ENCODE measurements at places on chromosomes 1 and 21.

DNA sequence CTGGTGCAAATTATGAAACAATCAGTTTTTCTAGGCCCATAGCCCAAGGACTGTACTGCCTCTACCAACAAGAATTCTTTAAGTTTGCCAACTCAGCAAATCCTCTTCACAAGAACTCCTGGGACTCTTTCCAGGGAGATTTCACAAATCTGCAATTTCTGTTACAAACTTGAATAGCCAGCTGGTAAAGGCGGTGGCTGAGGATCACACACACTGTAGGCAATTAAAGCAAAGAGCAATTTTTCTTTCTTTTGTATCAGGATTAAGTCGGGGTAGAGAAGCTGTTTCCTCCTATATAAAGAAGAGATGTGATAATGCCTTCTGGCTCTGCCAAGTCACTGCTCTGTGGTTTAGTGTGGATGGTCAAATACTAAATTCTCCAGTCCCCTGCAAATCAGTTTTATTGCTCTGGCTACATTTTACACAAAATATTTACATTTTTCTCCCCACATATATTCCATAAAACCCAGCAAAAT is 1.7 kb downstream of the ALDH9A1 start:
- no peaks in the 10 kb centered on the region for H3K4me1 ChIP-seq
- H3K27ac ChIP-seq: no peak overlapping the region
- H3K4me3 ChIP-seq: no peak overlapping the region
- no peaks in the 10 kb centered on the region for H3K36me3 ChIP-seq

DNA sequence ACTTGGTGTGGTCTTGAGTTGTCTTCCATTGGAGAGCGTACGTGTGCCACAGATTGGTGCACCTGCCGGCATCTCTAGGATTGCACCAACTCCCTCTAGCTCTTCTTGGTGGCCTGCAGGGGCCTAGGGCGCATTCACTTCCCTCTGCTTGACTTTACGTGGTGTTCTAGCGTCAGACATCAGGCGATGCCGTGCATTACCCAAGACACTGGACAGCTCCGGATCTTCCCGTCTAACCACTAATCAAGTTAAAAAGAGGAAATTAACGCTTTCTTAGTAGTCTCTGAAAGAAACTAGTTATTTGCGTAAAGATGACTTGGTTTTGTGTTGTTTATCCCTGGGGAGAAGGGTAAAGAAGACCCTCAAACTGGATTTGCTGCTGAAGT is 510 bp upstream of the IL10RB start:
- no peaks in the 10 kb centered on the region for H3K27me3 ChIP-seq
- 0 out of 2 replicates have a peak, but pooled peaks cover 1% of the 10 kb centered on the region for H3K4me1 ChIP-seq
- no peak for DNase-seq
- no peak overlapping the region for H3K27ac ChIP-seq
- no peaks in the 10 kb centered on the region for H3K36me3 ChIP-seq

DNA sequence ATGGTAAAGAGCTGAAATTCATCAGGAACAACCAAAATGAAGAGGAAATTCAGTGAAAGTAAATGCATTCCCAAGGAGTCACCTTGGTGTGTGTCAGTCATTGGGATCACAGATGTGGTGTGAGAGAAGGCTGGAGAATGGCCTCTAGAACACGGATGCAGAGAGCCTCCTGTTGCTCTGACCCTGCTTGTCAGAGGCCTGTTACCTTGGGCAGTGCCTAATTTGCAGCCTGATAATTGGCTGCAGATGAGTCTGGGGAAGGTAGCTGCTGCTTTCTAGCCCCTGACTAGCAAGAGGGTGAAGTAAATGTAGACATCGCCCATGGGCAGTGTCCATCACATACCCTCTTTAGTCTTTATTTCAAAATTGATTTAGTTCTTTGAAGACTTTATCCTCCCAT is 3.3 kb downstream of the GCSAML start:
- no peaks in the 10 kb centered on the region for H3K27me3 ChIP-seq
- peaks cover 1% of the 10 kb centered on the region for H3K4me1 ChIP-seq
- no peaks in the 10 kb centered on the region for H3K36me3 ChIP-seq
- no peak overlapping the region for H3K4me3 ChIP-seq
- no peak for DNase-seq

DNA sequence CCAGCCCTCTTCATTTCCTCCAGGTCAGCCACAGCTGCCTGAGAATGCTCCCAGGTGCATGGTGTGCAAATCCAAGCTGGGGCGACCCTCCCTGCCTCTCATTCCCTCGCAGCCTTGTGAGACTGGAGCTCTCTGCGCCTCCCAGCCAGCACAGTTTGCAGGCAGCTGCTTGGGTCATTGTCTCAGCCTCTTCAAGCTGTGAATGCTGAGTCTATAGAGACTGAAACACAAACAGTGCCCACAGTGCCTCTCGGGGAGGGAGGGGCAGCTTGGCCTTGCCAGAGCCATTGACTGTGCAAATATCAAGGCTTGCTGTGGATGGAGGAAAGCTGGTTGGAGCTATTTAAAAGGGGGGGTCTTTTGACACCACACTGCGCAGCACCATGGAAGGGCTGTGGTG is 10.6 kb downstream of the PLXNA2 start:
- H3K4me1 ChIP-seq: no peaks in the 10 kb centered on the region
- no peak overlapping the region for H3K4me3 ChIP-seq
- H3K27me3 ChIP-seq: no peaks in the 10 kb centered on the region
- no peaks in the 10 kb centered on the region for H3K36me3 ChIP-seq

DNA sequence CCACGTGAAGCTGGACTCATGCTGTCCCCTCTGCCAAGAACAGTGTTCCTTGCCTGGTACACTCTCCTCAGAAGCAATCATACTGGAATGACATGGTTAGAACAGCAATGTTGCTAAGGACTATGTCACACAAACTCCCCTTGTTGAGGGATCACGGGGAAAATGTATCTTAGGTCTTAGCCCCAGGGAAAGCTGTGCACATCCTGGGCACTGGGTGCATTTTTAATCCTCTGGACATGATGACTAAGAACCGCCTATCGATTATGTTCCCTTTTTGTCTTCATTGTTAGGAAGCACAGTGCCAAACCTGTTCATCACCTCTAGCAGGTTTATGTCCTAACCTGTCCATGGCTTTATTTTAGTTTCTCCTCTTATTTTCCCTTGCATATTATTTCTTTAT is 115.1 kb downstream of the HIVEP3 start:
- H3K4me1 ChIP-seq: peaks cover 2% of the 10 kb centered on the region
- no peak overlapping the region for H3K27ac ChIP-seq
- H3K36me3 ChIP-seq: no peaks in the 10 kb centered on the region
- no peak overlapping the region for H3K4me3 ChIP-seq
- no peak for DNase-seq
- H3K27me3 ChIP-seq: no peaks in the 10 kb centered on the region

DNA sequence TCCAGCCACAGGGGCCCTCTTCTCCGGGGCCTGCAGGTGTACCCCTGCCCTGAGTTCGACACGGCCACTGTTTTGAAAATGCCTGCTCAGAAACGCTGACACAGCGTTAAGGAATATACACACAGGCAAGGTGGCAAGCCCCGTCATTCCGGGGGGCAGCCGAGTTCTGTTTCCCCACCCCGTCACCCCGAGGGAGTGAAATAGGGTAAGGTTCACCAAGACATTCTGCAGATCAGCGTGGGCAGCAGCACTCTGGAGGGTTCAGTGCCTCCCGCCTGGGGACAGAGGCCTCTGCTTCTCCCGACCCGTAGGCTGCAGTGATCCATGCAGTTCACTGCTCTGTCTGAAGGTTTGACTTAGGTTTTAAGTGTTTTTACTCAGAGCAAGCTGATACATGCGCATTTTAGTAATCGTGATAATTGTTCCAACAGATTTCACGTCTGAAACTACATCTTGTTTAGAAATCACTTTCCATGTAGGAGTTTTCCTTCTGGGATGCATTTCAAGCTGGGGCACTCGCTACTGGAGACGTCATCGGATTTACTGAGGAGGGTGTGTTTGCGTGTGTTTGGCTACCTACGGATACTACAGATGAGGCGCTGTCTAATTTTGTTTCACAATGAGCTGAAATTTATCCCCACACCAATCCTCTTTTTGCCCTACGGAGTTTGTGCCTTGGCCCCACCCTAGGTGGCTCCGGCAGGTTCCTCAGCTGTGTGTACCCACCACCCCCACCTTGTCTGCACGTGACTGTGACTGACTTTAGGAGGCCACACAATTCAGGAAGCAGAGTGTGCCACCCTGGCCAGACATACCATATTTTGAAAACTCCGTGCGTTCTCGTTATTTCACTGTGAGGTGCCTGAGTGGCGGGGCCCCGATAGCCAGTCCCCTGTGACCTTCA is 63.5 kb downstream of the AGPAT3 start:
- no peaks in the 10 kb centered on the region for H3K27me3 ChIP-seq
- H3K4me1 ChIP-seq: no peaks in the 10 kb centered on the region
- no peak overlapping the region for H3K27ac ChIP-seq
- no peak overlapping the region for H3K4me3 ChIP-seq

DNA sequence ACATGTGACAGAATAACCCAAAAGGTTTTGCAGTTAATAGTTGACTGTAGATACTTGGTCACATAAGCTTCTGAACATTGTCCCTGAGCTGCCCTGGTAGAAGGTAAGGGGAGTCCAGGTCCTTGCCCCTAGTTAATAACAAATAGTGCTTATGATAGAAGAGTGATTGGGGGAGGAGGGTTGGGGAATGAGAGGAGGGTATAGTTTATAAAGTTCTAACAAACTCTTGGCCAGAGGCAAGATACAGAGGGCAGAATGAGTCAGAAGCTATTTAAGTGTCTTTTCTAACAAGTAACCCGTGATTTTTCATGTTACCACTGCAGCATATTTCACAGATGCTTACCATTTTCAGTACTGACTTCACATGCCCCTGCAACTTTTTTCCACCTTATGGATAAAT is 26.7 kb upstream of the MYOCOS start:
- H3K4me3 ChIP-seq: no peak overlapping the region
- no peaks in the 10 kb centered on the region for H3K27me3 ChIP-seq
- no peak for DNase-seq
- no peak overlapping the region for H3K27ac ChIP-seq
- no peaks in the 10 kb centered on the region for H3K4me1 ChIP-seq
- peaks cover 8% of the 10 kb centered on the region for H3K36me3 ChIP-seq

DNA sequence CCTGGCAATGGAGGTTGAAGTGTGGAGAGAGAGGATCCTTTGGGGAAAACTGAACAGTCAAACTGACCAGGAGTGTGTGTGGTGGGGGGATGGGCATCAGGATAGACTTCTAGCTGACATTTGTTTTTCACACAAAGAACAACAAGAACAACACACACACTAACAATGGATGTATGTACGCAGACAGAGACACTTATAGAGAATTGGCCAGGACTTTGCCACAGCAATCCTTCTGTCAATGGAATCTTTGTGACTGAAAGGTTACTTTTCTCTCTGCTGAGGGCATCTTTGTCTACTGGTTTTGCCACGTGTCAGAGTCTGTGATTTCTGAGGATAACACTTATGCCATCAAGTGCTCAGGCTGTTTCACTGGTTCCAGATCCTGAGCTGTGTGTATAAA is 12.4 kb upstream of the FCGR2A start:
- H3K27ac ChIP-seq: no peak overlapping the region
- DNase-seq: no peak
- H3K36me3 ChIP-seq: no peaks in the 10 kb centered on the region
- H3K27me3 ChIP-seq: no peaks in the 10 kb centered on the region
- H3K4me3 ChIP-seq: no peak overlapping the region

DNA sequence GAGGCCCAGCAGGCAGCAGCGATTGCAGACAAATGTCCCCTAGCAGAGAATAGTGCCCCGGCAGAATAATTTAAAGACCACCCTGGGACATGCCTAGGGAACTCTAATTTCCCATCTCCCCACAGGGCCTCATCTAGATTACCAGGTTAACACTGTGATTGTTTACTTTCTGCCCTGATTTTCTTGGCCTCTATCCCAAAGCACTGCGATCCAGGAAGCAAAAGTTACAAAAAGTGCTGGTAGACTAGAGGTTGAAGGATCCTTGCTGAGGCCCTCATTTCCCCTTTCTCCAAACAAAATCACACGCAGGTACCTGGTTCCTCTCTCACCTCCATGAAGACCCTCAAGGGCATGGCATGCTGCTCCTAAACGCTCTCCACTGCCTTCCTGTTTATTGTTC is 229.7 kb downstream of the C1orf94 start:
- no peaks in the 10 kb centered on the region for H3K4me1 ChIP-seq
- no peaks in the 10 kb centered on the region for H3K27me3 ChIP-seq
- no peak for DNase-seq
- H3K4me3 ChIP-seq: no peak overlapping the region

DNA sequence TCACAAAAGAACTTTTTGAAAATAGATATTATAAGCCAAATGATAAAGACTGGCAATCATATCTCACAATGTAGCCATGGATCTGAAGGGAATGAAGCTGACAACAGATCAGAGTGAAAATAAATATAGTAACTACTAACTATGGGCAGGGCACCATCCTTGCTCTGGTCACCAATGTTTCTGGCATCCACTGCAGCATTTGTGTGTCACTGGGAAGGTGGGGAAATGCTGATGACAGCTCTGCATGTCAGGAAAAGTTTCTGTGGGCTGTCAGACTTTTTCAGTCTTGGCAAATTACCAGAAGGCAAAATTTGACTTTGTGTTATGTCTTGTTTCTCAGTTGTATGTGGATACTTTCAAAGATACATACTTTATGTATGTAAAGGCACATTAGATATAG is 195.6 kb downstream of the ZNF326 start:
- no peaks in the 10 kb centered on the region for H3K36me3 ChIP-seq
- H3K27ac ChIP-seq: no peak overlapping the region

DNA sequence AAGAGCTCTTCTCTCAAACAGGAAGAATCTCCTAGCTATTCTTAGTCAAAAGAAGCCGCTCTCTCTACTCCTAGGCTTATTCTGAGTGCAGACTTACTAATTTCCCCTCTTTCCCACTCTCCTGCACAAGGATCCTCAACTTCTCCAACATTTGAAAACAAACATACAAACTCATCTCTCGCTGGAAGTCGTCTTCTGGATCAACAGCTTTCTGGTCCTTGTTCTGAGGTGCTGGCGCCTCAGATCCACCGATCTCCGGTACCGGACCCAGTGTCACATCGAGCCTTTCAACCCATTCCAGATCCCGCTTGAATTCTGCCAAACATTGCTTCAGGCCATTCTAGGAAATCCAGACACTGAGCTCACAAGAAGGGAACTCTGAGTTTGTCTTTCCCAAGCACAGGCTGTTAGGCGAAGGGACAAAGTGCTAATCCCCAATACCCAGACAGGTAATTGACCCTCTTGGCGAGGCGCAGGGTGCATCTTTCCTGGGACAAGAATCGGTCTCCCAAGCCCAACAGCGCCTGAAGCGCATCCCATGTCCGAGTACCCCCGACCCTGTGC is 696 bp downstream of the EBNA1BP2 start:
- H3K4me1 ChIP-seq: peaks cover 1% of the 10 kb centered on the region
- H3K4me3 ChIP-seq: peak overlapping the region; percentile 89
- H3K27ac ChIP-seq: no peak overlapping the region

DNA sequence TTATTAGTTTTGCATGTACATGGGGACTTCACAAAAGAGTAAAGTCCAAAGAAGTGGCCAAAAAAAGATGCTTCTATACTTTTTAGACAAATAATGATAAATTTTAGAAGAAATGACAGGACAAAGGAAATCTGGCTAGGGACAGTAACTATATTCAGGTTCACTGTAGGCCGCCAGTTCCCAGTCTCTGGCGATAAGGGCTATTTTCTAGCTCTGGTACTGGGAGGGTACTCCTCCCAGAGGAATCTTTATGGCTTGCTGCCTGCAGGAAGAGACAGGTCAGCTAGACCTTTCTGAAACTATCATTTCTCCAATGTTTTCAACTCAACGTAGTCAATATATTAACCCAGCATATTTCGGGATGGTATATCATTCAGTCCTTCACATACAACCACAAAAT is 37.5 kb upstream of the RGS2 start:
- H3K36me3 ChIP-seq: no peaks in the 10 kb centered on the region
- H3K4me1 ChIP-seq: no peaks in the 10 kb centered on the region
- no peak overlapping the region for H3K4me3 ChIP-seq
- no peak overlapping the region for H3K27ac ChIP-seq

All from iPS DF 6.9 (cell line).